Lower leg skin (tissue), 4 donors: ENCODE measurements at places on chromosomes 1 and 21. TPM values are rescaled to one million over a fixed set of nuclear protein-coding genes. Genes with fewer than 3 reads are reported as not detected.

The PPCS gene
- 72.4 TPM for total RNA-seq

The KLF17 gene
- total RNA-seq = not detected

The HSD3B1 gene
- total RNA-seq = 1.7 TPM

The BCAN gene
- 28.8 TPM for total RNA-seq

DNA sequence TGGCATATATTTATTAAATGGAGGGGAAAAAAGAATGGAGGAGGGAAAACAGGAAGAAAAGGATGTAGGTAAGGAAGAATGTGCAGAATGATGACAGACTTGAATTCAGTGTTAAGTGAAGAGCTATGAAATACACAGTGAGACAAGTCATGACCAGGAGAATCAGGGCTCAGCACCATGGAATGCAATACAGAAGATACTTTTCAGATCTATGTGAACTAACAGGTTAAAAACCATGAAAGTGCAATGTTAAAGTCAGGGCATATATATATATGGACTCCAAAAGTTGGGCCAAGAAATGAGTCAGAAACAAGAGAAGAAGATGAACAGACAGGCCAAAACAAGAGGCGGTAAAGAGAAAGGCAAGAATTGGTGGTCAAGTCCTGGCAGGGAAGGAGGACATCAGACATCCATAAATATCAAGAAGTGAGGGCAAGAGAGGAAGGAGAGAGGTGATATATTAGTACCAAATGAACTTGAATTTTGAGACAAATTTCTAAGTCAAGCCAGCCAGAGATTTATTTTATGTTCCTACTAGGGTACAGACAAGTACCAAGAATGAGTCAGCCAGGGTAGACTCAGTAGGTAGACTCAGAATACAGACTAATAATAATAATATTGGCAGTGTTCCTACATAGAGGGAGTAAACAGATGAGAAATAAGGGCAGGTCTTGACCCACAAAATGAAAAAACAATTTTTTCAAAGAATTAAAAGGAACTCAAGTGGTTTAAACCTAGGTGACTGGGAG is 39.5 kb upstream of the MCOLN3 start:
- no peak for DNase-seq

GRCh38 chr1:169392406-169392805 is 24.4 kb downstream of the BLZF1 start:
- DNase-seq = no peak

DNA sequence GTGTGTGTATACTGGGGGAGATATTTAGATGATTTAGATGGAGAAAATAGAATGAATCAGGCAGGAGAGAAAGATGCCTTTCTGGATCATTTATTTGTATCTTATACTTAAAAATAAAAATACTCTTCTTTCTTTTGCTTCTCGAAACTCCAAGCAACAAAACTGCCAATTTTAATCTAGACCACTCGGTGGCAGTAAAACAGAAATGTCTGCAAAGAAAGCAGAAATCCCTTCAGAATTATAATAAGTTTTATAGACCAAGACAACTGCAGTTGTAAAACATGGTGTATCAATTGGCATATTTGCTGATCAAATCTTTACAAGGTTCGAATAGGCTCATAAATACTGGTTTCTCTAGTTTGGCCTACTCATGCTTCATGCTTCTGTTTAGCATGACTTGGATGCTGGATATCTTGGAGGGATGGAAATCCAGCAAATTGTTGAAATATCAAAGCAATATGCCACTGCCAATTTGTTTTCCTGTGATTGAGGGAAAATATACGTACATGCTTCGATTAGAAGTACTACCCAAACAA is 15.1 kb upstream of the C1orf87 start:
- DNase-seq = no peak

- DNase-seq = no peak
Observed at GRCh38 chr1:70674941-70675685, 264.0 kb downstream of the CTH start.

GRCh38 chr1:21320410-21321108 is 30.3 kb upstream of the ECE1 start:
- DNase-seq = no peak

- DNase-seq = no peak
Observed at GRCh38 chr21:33449616-33450015, 30.2 kb downstream of the TMEM50B start.

GRCh38 chr1:158002631-158003405 is 9.4 kb downstream of the KIRREL1 start:
- DNase-seq = no peak

DNA sequence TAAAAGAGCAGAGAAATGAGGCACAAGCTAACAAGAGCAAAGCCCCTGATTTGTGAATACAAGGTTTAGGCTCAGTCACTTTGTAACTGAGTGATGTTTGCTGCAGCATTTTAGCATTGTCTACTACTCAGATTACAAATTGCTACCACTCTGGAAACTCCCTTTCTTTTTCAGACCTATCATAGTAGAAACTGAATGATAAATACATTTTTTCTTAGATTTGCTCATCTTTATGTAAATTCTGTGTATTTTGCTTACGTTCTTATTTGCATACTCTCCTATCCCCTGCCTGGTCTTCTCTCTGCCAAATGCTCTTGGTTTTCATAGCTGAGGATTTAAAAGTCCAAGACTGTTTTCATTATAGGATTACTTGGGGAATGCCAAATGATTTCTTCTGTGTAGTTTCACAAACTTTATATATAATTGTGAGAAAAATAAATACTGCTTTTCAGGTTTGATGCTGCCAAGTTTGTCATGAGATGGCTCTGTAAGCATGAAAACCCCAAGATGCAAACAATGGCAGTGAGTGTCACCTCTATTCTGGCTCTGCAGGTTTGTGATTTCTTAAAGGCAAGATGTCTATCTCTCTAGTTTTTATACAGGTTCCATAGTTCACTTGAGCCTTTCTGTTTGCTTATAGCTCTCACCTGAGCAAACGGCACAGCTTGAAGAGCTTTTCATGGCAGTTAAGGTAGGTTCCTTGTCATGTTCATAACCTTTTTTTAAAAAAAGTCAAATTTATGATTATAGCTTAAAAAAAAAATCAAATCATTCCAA is 24.7 kb downstream of the ZYG11A start:
- no peak for DNase-seq

DNA sequence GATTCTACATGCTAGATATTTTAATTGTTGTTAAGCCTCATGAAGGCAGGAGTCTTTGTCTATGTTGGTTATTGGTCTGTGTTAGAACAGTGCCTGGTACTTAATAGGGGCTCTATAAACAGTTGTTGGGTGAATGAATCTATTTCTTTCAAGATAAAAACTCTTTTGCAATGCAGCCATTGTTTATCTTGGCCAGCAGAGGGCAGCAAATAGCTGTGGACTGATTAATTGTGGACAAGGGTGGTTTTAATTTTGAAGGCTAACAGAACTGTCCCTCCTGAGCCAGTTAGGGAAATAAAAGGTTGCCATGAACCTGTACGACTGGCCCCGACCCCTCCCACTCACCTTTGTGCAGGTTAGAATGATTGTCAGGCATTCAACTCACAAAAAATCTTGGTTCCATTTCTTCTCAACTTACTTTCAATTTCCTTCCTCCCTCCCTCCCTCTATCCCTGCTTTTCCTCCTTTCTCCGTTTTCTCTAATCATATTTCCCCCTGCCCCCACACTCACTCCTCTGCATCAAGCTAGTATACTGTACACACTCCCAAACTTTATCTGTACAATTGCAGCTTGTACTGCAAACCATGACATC is 66.3 kb upstream of the DIRAS3 start:
- DNase-seq = no peak

DNA sequence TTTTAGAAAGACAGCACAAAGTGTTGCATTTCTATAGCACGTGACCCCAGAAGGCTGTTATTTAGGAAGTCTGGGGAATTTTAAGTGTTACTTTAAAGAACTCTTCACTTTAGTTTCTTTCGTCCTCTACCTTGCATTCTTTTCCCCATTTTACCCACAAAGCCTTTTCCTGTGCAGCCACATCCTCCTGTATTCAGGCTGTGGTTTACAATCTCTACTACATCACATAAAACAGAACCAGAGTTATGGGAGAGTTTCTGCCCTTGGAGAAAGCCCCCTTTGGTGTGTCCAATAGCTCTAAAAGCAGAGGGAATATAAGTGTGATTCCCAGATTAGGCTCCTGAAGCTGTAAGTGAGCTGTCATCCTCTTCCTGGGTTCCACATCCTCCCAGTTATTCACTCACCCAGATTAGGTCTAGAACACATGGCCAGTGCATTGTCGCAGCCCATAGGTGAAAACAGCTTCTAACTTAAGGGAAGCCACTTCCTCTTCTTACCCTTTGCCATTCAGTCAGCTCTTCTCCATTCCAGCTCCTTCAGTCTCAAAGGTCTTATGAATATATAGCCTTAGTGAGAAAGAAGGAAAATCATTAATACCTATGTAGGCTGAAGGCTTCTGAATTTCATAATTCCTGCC is 171.1 kb downstream of the PIGK start:
- DNase-seq = no peak

DNA sequence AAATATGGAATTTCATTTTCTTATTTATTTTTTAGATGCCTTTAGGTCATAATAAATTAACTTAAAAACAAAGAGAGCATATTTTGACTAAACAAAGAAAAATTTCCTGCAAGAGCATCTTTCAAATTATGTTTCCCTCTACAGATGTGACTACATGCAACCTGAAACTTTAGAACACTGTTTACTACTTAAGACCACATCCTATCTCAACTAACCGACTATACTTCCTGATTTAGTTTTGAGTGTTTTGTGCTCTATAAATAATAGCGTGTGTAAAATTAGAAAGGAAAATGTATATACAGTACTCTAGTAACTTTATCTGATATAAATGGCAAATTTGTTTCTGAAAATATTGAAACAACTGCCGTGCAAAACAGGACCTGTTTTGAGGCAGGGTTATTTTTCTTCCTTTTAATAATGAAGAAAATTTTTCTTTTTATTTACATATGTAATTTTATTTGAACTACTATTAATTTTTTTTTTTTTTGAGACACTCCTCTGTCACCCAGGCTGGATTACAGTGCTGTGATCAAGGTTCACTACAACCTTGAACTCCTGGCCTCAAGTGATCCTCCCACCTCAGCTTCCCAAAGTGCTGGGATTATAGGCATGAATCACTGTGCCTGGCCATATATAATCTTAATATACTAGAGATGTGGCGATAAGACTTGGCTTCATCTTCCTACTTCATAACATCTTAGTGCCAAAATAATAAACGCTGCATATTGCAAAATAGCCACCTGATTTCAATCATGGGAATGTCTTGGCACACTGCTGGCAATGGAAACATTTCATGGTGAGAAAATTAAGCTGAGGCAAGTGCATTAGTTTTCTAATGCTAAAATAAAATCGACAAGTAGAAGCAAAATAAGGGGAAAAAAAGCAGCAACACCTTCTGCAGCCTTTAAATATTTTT is 12.3 kb downstream of the ZRANB2 start:
- no peak for DNase-seq

GRCh38 chr1:61873581-61873980 is 131.3 kb downstream of the PATJ start:
- DNase-seq = no peak

DNA sequence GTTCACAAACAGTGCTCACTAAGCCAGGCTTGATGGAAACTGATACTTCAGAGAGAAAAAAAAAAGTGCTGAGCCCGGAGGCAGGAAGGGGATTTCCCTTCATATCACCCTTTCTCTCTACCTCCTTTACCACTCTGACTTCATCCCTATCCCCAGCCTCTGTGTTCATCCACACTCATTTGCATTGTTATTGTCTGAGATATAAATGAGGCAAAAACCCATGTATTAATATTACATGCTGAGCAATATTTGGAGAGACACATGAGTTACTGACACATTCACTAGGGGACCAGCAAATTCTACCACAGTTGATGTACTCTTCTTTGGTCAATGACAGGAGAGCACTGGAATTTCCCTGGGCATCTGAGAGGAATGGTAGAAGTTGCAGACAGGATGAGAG is 175.8 kb downstream of the TNFSF18 start:
- no peak for DNase-seq

DNA sequence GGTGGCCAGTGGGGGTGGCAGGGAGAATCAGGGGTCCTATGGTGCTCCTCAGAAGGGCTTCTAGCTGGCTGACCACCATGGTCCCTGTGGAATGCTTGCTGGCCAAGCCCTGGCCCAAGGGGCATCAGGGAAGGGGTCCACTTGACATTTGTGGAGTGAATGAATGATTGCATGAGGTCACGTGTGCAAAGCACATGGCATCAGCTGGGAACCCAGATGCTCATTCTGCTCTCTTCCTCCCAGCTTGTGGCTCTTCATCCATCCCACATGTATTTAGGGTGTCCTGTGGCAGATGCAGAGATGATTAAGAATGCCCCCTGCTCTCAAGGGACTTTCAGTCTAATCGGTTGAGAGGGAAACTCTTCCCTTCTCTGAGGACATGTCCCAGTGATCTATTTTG is 27.1 kb upstream of the PADI4 start:
- DNase-seq = no peak

DNA sequence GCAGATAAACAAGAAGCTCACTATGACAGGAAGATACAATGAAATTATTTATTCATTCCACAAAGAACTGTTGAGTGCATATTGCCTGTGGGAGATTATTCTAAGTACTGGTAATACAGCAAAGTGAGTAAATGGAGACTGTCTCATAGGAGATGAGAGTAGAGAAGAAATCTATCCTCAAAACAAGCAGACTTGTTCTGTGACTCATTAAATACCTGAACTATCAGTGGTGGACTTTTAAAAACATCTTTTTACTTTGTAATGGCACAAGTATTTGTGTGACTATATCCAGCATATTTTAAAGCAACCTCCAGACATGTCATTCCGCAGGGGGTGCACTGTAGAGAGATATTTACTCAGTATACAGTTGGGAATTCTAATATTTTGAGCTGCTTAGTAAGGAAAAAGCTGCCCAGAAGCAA is 259.2 kb downstream of the FMN2 start:
- no peak for DNase-seq

GRCh38 chr1:180974236-180974635 is 48.4 kb downstream of the STX6 start:
- DNase-seq = no peak

DNA sequence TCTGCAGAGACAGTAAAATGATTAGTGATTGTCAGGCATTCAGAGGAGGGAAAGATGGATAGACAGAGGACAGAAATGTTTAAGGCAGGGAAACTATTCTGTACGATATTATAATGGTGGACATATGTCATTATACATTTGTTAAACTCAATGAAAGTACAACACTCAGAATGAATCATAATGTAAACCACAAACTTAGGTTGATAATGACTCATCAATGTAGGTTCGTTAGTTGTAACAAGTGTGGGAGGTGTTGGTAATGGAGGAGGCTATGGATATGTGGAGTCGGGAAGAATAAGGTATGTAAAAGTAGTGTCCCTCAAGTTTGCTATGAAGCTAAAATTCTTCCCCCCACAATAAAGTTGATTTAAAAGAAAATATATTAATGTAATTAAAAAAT is 455.0 kb downstream of the BRINP3 start:
- no peak for DNase-seq

DNA sequence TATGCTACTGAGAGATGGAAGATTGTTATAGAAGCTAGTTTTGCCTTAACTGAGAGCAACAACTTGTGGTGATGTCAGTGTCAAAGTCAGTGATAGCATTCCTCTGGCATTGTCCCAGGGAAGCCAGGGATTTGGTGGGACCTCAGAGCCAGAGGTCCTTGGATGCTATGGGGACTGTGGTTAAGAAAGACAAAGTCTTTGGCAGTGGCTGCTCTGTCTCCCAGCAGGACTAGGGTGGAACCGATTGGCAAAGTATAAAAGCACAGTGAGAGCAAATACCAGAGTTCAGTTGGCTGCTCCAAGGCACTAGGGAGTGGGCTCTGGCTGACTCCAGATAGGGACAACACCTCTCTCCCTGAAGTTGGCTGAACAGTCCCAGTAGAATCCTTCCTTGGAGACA is 104.8 kb downstream of the GDAP2 start:
- DNase-seq = no peak
